Right cardiac atrium (tissue), 5 donors: ENCODE measurements at places on chromosomes 3 and 15. TPM values are rescaled to one million over a fixed set of nuclear protein-coding genes. Genes with fewer than 3 reads are reported as not detected.

DNA sequence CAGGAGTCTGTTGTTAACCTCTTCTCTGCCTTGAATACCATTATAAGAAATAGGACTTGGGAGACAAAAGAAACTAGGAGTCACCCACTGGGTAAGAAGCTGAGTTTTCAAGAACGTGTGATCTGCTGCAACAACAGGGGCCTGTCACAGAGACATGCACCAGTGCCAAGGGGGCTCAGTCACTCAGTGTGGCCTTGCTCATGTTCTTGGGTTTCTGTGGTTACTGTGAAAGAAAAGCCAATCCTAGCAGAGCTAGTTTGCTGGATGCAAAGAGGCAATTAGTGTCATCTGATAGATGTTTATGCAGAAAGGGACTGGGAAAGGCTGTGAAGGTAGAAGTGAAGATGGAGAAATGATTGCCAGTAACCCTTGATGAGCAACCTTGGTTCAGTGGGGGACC is 126.3 kb downstream of the IQCH start:
- DNase-seq = no peak

- no peak for DNase-seq
Observed at GRCh38 chr15:81723113-81723651, 322.6 kb downstream of the MEX3B start.

DNA sequence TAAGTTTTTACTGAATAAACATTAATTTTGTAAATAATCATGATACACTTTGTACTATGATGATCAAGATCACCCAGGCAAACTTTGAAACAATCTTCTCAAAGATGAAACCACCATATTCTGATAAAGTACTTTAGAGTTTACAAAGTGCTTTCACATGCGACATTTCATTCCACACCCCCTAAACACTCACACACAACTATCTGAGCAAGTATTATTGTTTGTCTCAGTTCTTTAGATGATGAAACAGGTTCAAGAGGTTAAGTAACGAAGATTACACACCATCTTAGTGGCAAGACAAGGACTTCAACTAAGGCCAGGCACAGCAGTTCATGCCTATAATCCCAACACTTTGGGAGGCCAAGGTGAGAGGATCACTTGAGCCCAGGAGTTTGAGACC is 37.6 kb downstream of the ZNF148 start:
- no peak for DNase-seq

Gene PLIN1
- total RNA-seq = 0.68 TPM
